ENCODE measurements at places on chromosomes 2 and 18.

DNA sequence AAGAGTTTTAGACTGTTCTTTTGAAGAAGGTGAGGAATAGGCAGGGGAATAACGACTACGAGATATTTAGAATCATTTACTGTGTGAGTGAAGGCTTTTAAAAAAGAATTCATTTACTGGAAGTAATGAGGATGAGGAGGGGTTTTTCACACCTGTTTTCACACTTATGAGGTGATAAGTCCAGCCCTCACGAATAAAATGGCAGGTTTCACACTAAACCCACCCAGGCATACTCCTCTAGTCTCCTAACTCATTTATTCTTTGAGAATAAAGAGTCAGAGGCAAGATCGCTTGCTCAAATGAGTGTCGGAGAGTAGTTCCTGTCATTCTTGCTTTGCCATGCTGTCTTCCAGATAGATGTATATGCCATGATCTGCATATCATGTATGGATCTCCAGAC, 79.0 kb upstream of the ZEB2 start:
- DNase-seq, result no peak

DNA sequence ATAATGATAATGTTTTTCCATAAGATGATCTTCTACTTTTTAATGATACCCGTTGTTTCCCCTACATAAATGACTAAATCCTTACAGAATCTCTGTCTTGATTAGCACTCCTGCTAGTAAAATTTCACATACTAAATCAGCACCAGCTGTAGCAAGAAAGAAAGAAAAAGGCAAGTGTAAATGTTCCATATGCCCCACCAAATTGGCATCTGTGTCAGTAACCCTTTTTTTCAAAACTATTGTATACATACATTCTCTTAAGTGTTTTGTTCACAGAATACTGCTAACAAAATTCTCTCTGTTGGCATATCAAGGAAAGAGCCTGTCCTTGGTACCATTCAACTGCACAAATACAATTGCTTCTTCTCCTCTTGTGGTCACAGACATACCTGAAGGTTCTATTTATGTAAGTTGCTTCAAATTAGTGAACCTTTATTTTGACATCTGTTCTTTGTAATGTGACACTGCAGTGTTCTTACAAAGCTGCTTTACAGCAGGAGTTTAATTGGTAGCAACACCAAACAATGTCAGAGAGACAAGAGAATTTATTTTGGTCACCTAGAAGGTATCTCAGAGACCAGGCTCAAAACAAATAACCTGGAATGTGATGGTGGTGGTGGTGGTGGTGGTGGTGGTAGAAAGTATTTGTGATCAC, 641.9 kb downstream of the ZEB2 start:
- DNase-seq, result no peak

DNA sequence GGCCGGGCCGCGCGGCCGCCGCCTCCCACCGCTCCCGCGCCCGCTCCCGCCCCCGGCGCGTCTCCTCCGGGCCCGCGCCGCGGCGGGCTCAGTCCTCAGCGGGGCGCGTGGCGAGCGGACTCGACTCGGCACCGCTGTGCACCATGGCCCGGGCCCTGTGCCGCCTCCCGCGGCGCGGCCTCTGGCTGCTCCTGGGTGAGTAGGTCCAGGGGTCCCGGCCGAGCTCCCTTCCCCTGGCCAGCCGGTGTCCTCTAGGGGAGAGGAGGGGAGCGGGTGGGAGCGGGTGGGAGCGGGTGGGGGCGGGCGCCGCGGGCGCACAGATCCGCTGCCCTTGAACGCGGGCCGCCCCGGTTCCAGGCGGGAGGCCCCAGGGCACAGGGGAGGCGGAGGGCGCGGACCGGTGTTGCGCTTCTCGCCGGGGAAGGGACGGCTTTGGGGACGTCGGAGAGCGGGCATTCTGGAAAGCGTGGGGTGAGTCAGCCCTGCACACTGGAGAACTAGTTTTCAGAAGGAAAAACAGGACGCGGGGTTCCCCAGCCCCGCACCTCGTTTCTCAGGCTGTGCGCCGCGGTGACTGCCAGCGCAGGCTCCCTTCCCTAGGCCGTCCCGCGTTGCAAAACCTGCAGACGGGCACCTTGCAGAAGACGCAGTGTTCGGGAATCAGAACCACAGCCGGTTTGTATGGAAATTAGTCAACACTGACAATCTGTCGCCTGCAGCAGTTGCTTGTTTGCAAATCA, at the start of gene RAMP1:
Gene RAMP1 (plus strand): TSS at position 91 of the 740 bp plus-strand sequence. CDS start 53 bp downstream, at position 144.
- peak; percentile 32 for DNase-seq

GRCh38 chr2:58917596-58917995, 676.5 kb upstream of the FANCL start:
- DNase-seq, result no peak

DNA sequence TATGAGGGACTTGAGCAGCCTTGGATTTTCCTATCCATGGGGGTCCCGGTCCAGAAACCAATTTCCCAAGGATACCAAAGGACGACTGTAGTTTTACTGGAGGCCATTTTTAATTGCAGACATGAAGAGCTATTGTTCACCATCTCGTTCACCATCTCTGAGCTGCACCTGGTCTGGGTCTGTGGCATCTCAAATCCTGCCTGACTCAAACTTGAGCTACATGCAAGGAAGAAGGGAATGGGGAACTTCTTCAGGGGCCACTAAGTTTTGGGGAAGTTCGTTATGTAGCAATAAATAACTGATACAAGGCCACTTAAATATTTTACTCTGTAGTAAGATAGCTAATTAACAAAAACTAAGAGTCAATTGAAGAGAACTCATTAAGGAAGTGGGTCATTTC, 2.1 kb upstream of the SMCHD1 start:
- no peak for DNase-seq

- no peak for DNase-seq
These were observed 1114.7 kb downstream of the SOCS6 start for GRCh38 chr18:71403501-71403900.

GRCh38 chr2:188449971-188450370, 158.3 kb downstream of the GULP1 start:
- no peak for DNase-seq

GRCh38 chr2:237955640-237956401, 11.0 kb upstream of the UBE2F start:
- DNase-seq, result no peak

DNA sequence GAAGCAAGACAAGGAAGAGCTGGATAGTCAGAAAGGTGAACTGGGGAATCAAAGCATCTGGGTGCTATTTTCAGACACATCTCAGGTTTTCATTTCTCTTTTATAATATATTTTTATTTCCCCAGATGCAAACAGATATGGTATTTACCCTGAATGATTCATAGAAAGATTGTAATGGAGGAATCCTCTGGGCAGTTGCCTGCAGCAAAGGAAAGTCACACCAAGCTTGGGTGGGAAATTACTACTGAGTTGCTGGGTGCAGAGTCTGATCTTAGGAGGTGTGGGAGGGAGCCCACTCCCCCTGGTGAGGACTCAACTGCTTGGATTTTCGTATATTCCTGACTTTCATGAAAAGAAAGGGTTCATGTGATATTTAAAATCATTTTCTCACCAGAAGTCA, 2.1 kb downstream of the EFR3B start:
- no peak for DNase-seq

- DNase-seq, result no peak
These were observed 430.6 kb upstream of the RAB6C start for GRCh38 chr2:129548880-129549279.

GRCh38 chr18:58862356-58862755, 2.3 kb upstream of the ZNF532 start:
- no peak for DNase-seq

GRCh38 chr2:158936978-158937377, 31.5 kb upstream of the TANC1 start:
- peak; percentile 94 for DNase-seq

DNA sequence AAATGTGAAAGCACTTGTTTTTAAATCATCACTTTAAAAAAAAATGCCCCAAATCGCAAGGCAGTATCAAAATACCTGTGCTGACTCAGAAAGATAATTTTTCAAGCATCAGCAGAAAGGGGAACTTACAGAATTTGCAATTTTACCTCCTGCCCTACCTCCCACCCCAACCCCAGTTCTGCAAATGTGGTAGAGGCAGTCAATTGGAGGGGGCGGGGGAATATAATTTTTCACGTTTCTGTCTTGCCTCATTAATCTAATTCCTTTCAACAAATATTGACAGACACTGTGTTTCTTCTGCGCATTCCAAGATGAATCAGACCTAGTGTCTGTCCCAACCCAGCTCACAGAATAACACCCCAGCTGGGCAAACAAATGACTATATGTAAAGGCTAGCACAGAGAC, 76.8 kb downstream of the ALPK2 start:
- DNase-seq, result peak; percentile 62

DNA sequence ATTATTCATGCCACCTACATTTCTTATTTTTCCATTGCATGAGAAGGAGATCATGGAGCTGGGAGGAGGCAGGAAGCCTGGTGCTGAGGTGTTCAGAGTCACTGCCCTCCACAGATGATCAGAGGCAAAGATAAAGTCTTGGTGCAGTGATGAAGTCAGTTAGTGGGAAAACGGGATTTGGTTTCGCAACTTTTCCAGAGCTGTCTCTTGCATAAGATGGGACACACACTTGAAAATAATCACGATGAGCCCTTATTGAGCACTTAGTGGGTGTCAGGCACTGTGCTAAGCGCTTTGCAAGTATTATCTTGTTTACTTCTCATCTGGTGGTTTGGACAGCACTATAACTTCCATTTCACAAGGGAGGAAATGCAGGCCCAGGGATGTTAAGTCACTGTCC, 222.1 kb upstream of the SMAD2 start:
- DNase-seq, result peak; percentile 27

DNA sequence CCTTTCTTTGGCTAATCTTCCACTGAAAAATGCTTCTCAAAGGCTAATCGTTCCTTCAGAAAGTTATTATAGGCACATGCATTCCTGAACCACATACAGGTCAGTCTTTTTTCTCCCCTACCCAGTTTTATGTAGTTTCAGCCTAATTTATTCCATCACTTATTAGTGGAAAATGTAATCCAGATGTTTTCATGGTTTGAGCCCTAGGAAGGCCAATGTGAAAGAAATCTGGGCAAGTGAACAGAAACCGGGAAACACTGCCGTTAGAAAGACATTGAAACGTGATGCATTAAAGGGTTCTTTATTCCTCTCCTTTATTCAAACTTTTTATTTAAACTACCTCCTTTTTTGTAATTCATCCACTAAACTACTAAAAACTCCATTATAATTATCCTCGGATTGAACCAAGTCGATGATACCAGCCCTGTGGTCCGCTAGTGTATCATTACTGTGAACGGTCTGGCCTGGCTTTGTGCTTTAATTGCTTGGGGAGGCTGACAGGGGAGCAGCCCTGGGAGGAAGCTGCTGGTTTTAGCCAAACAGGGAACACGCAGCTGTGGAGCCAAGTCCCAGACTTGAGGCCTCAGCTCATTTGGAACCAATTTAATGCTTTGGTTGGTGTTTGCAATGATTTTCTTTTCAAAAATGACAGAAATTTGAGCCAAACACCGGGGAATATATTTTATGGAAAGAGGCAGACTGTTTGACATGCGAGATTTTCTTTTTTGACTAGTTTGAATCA, 149.2 kb downstream of the ARHGAP28 start:
- no peak for DNase-seq

DNA sequence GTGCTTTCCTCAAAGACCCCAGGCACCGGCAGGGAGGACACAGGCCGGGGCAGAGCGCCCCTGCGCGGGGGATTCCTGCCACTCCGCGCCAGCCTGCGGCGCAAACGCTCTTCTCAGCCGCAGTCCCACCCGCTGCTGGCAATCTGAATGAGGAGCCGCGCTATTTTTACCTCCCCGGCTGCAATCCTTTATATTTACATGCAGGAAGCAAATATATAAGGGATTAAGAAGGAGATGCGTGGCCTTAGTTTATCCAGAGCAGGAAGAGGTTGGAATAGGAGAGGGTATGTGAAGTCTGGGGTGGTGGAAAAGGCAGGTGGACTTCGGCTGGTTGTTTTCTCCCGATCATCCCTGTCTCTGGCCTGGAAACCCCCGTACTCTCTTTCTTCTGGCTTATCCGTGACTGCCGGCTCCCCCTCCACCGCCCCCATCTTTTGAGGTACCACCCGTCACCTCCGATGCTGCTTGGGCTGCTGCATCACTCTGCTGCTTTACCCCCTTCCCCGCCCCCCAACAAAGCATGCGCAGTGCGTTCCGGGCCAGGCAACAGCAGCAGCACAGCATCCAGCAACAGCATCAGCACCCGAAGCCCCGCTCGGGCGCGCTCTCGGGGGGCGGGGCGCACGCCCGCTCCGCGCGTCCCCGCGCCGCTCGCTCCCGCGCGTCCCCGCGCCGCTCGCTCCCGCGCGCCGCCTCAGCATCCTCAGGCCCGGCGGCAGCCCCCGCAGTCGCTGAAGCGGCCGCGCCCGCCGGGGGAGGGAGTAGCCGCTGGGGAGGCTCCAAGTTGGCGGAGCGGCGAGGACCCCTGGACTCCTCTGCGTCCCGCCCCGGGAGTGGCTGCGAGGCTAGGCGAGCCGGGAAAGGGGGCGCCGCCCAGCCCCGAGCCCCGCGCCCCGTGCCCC, at the start of gene ADAM23:
Gene ADAM23 (plus strand): TSS at position 700 of the 902 bp plus-strand sequence. CDS start 335 bp downstream, outside the sequence.
- peak; percentile 60 for DNase-seq

- DNase-seq, result peak; percentile 99
These were observed 97.2 kb upstream of the ZCCHC2 start for GRCh38 chr18:62425465-62426190.

- no peak for DNase-seq
These were observed 12.0 kb upstream of the ZNF532 start for GRCh38 chr18:58852629-58853028.

DNA sequence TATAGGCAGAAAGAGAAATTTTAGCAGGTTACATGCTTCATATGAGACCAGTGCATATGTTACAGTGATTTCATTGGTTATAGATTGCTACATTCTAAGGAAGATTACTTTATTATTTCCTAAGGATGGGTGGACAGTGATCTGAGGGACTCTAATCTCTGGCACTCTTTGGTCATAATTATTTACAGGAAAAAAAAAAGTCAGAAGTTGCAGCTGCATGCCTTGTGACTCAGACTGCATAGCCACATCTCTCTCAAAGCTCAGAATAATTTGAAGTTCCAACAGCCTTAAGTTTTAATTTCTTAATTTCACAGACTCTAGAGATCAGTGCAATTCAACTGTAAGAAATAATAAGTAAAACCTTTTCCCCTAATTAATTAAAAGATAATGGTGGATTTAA, 27.1 kb upstream of the BARD1 start:
- no peak for DNase-seq

DNA sequence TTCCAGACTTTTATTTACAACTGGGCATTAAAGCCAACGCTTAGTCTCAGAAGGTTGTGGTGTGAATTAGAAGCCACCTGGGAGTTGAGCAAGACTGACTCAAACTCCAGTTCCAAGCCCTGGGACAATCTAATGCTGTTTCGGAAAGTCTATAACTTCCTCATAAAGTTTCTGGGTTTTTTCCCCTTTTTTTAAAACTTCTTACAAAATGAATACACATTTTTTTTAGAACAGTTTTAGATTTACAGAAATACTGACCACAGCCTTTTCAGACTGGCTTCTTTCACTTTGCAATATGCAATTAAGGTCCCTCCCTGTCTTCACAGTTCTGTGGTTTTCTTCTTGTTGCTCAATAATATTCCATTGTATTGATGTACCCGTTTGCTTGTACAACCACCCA, 115.9 kb upstream of the TWIST2 start:
- DNase-seq, result peak; percentile 47
